Fibroblast of villous mesenchyme (primary cell): ENCODE measurements at places on chromosomes 12 and 14. TPM values are rescaled to one million over a fixed set of nuclear protein-coding genes. Genes with fewer than 3 reads are reported as not detected.
A peak's percentile ranks its signal among the peaks of the same experiment; 100 is the strongest.

DNA sequence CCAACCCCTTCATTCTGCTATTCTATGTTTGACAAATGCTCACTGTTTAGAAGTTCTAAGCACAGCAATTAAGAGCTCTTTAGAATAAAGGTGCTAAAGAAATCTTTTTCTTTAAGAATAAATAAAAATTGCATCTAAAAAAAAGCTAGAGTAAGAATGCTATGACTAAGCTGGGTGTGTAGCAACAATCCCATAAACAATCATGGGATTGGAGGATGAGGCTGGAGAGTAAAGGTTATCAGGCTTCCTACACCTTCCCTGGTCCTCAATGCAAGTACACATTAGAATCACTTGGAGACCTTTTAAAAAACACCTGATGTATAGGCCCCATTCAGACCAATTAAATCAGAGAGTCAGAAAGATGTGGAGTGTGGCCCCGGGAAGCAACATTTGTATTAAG, 88.3 kb downstream of the CIT start:
- peak; percentile 38 for DNase-seq

DNA sequence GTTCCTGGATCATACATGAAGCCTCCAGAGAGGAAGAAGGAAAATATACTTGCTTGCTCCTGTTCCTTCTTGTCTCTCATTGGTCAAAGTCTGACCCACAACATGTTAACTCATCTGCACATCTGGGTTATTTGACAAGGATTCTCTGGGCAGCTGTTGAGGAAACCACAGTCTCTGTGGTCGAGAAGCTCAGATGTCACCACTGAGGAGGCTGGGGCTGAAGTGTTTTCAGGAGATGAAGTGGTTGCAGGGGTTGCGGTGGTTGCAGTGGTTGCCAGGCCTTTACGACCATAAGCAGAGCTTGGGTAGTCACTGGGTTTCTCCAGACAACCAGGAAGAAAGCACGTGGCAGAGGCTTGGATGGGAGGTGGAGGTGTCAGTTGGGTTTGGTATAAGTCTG, 265.0 kb upstream of the LRIG3 start:
- DNase-seq, result no peak

DNA sequence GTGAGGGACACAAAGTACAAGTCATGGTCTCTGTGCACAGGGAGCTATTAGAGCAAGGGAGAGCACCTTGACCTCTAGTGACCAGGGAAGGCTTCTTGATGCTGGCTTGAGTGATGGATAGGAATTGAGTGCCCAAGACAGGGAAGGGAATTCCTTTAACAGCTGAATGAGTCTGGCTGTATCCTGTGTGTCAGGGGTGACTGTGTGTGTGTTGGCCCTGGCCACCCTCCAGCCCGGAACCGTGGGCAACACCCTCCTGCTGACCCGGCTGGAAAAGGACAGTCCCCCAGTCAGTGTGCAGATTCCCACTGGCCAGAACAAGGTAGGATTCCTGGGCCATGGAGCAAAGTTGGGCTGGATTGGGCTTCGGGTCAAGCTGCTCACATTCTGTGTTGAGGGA, 5.5 kb upstream of the PFDN5 start:
- no peak for DNase-seq

DNA sequence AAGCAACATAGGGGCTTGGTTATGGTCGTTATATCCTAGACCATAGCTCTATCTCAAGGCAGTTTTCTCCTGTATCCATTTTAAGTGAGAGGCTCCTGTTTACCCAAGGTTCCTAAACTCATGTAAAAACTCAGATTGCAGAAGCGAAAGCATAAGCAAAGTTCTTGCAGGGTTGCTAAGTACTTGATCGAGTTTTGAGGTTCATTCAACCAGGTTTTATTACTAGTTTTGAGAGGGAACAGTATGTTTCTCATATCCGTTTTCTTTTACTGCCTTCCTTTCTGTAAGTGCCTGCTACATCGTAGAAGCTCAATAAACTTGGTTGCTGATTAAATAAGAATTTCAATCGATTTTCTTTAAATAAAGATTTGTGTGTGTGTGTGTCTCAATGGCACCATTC, 5.1 kb downstream of the AKAP3 start:
- no peak for DNase-seq

DNA sequence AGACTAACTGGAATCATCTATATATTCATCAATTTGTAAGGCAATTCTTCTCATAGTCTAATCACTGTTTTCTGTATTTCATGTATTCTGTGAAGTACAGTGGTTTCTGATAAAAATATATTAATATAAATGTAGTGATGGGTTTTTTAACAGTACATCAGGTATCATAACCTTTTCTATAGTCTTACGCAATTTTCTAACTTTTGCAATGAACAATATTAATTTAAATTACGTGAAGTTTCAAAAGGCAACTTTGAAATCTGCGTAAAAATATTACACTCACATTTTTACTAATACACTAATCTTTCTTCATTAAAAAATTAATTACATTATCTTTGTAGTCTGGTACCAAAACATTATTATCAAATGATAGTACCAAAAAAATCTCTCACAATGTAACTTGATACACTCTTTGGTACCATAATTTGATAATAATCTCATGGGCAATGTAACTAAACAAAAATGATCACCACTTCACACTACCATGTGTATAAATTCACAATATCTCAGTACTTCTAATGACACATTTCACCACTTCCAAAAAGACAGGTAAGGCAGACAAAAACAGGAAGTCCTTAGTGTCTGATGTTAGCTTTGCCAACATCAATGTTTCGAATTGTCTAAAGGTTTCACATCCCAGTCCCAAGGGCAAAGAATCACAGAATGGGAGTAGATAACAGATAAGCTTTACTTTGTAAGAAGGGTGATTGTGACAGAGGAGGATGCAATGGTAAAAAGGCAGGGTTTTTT, 8.7 kb downstream of the DNAI7 start:
- no peak for DNase-seq

GRCh38 chr14:59313144-59313651, 124.7 kb downstream of the DAAM1 start:
- no peak for DNase-seq

- peak; percentile 3 for DNase-seq
Measured at GRCh38 chr12:112261559-112261958, 120.7 kb downstream of the HECTD4 start.

Gene TMEM233
- total RNA-seq, result not detected in 2 replicates

GRCh38 chr14:105849933-105850626, 323.7 kb downstream of the TMEM121 start:
- DNase-seq, result no peak

GRCh38 chr12:70106347-70106746, 136.9 kb upstream of the CNOT2 start:
- DNase-seq, result no peak

Gene CLEC2A
- not detected in 2 replicates for total RNA-seq

Gene ACOT4
- total RNA-seq, result 0.64 and 1.7 TPM in 2 replicates

Gene DAO
- not detected in 2 replicates for total RNA-seq

GRCh38 chr14:51862176-51862796, 1.9 kb downstream of the GNG2 start:
- DNase-seq, result peak; percentile 13

Gene TMBIM4
- total RNA-seq, result 80.5 and 175 TPM in 2 replicates

- no peak for DNase-seq
Measured at GRCh38 chr12:30782316-30783173, 27.8 kb upstream of the CAPRIN2 start.

Gene FRS2
- total RNA-seq, result 57.3 and 70.0 TPM in 2 replicates

GRCh38 chr14:64186231-64187129, 107.7 kb downstream of the ESR2 start:
- DNase-seq, result no peak

DNA sequence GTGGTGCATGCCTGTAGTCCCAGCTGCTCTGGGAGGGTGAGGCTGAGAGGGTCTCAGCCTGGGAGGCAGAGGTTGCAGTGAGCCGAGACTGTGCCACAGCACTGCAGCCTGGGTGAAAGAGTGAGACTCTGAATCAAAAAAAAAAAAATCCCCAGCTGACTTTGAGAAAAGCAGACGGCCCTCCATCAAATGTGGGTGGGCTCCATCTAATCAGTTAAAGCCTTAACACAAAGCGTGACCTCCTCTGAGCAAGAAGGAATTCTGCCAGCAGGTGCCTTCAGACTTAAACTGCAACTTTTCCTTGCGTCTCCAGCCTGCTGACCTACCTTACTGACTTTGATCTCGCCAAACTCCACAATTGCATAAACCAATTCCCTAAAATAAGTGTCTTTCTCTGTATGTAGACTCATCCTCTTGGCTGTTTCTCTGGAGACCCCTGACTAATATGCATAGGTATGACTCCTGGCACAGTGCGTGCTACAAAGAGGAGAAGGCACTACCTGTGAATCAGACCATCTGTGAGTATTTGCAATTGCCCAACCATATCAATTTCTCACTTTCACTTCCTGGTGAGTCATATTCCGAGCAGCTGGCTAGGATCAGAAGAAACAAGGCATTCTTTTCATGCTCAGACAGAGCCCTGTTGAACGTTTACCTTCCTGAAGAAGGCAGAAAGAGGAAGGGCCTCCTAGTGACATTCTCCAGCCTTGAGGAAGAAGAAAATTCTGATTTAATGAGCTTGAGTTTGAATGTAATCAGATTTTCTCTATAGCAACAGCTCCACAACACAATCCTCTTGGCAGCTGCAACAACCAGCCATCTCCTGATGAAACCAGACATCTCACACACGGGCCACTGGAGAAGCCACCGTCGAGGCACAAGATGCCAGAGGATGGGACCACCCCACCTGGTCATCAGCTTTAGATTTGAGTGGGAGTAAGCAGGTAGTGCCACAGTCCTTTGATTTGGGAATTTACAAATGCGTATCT, 54.3 kb downstream of the CLMN start:
- peak; percentile 86 for DNase-seq

Gene LGMN
- total RNA-seq, result 41.5 and 45.7 TPM in 2 replicates

DNA sequence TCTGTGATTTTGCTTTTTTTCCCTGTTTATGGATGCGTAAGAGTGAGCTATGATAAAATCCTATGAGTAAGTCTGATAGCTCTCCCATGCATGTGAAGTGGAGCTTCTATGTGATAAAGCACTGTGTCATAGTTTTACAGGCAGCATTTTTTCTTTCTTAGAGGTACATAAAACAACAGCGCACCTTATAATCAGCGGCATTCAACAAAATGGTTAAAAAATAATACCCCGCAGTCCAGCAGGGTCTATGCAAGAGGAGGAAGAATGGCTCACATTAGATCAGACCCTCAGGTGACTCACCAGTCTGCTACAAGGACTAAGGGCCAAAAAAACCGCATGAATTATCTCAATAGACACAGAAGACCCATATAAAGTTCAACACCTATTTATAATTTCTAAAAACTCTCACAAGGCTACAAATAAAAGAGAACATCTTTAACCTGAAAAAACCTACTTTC, 33.0 kb upstream of the TMEM179 start:
- DNase-seq, result no peak

- no peak for DNase-seq
Measured at GRCh38 chr12:6500466-6500865, 6.6 kb downstream of the NCAPD2 start.

DNA sequence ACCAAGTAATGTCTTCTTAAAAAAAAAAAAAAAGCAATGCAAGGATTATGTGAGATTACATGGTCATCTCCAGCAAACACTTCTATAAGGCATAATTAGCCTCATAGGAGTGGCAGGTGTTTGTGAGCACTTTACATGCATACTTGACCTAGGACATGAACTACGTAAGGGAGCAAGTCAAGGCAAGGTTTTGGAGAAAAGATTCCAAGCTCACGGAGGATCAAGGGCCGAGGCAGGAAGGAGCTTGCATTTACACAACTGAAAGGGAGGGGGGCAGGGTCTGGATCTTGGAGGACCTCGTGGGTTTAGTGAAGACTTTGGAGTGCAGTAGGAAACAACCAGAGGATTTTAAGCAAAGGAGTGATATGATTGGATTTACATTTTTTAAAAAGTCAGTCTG, 112.5 kb downstream of the CCER1 start:
- DNase-seq, result peak; percentile 12

GRCh38 chr14:46691819-46692218, 40.2 kb upstream of the RPL10L start:
- no peak for DNase-seq

GRCh38 chr12:87931812-87932211, 97.4 kb downstream of the C12orf50 start:
- DNase-seq, result no peak

GRCh38 chr14:91484744-91485143, 25.4 kb downstream of the PPP4R3A start:
- no peak for DNase-seq

GRCh38 chr12:116662612-116663144, 75.2 kb downstream of the SPRING1 start:
- peak; percentile 28 for DNase-seq

- DNase-seq, result peak; percentile 17
Measured at GRCh38 chr14:36647824-36648753, 13.6 kb upstream of the PAX9 start.

Gene RERGL
- total RNA-seq, result 0.32 TPM in 1 of 2 replicates, not detected in the other

DNA sequence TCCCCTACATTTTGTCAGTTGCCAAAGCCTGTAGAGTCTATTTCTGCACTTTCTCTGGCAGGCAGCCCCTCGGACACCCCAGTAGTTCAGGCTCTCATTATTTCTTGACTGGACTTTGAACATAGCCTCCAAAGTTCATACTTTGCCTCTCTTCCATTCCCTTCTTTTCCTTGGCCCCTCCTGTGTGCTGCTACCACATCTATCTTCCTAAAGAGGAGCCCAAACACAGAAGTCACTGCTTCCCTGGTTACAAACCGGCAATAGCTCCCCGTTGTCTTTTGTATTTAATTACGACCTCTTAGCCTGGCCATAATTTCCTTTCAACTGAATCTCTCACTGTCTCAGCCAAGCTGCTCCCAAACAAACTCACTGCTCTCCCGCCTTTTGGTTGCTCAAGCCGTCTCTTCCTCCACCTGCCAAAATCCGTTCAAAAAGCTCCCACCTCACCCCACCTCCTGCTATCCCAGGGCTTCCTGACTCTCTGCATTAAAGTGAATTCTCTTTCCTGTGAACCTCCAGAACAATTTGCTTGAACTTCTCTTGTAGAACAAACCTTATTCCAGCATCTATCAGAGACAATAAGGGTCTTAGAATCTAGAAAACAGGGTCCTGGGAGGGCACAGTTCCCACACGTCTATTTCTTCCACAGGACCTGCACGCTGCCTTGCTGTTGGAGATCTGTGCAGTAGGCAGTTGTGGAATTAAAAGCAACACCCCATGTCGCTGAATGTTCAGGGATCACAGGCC, 46.9 kb downstream of the PRMT8 start:
- no peak for DNase-seq

Gene DCN
- total RNA-seq, result 125 and 258 TPM in 2 replicates

- DNase-seq, result no peak
Measured at GRCh38 chr12:102408487-102409297, 71.7 kb downstream of the IGF1 start.

Gene NFE2
- total RNA-seq, result under 0.01 and 0.43 TPM in 2 replicates

DNA sequence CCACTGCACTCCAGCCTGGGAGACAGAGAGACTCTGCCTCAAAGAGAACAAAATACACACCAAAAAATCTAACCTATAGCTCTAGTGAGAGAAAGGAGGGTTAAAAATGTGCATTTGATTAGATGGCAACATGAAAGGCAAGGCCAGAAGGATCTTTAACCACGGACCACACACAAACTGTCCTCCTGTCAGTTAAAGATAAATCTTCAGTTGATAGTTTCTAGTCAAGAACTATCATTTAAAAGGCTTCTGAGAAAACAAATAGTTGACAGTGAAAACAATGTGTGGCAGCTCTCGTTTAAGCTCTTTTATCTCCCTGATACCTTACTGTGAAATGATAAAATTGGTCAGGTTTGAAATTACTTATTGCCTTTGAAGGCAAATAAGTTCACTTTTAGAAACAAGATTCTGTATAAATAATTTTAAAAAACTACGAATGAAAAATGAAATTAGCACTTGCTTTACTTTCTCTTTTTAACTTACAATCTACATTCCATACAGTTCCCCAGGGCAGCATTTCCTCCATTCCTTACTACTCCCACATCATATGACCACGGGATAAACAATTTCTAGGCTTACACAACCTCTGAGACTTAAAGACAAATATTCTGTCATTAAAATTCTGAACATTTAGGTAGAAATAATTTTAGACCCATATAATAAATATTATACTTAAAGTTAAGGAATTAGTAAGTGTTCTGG, 71.4 kb upstream of the GNPNAT1 start:
- DNase-seq, result peak; percentile 89
